Progenitor cell of endocrine pancreas (in vitro differentiated cells): ENCODE measurements at places on chromosomes 4 and X.

- no peaks in the 10 kb centered on the region for H3K36me3 ChIP-seq
- no peak overlapping the region for H3K4me3 ChIP-seq
- no peak for DNase-seq
- H3K27ac ChIP-seq = no peak overlapping the region
- H3K27me3 ChIP-seq = peaks cover 3% of the 10 kb centered on the region
Measured at GRCh38 chr4:151988591-151988990, 227.8 kb upstream of the GATB start.

- H3K4me1 ChIP-seq = no peaks in the 10 kb centered on the region
- no peak overlapping the region for H3K4me3 ChIP-seq
- H3K27me3 ChIP-seq = no peaks in the 10 kb centered on the region
- no peak for DNase-seq
- no peak overlapping the region for H3K27ac ChIP-seq
Measured at GRCh38 chrX:21721195-21721594, 36.7 kb downstream of the SMPX start.

GRCh38 chr4:14924812-14925344 lies 77.4 kb upstream of the CPEB2 start:
- H3K27me3 ChIP-seq = no peaks in the 10 kb centered on the region
- H3K27ac ChIP-seq = no peak overlapping the region
- H3K36me3 ChIP-seq = no peaks in the 10 kb centered on the region
- H3K4me3 ChIP-seq = no peak overlapping the region

DNA sequence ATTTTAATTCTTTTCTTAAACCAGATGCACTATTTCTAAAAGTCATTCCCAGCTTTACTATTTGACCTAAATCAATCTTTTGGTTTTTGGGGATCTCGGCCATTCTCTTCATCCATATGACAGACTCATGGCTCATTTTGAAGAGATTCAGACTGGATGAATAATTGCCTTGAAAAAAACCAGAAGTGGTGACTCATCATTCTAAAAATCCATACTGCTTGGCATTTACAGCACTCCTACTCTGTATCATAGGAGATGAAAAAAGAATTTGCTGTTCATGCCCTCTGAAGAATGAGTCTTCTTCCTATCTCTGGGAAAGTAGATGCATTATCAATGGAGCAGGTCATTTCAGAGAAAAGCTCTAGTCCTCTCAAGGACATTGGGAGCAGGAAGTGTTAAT lies 220.5 kb upstream of the RPS6KA3 start:
- no peak for DNase-seq
- no peaks in the 10 kb centered on the region for H3K27me3 ChIP-seq
- no peak overlapping the region for H3K4me3 ChIP-seq
- H3K27ac ChIP-seq = no peak overlapping the region
- H3K36me3 ChIP-seq = no peaks in the 10 kb centered on the region

- H3K27ac ChIP-seq = no peak overlapping the region
- no peak overlapping the region for H3K4me3 ChIP-seq
- H3K27me3 ChIP-seq = no peaks in the 10 kb centered on the region
- DNase-seq = no peak
Measured at GRCh38 chr4:17687237-17687857, 72.9 kb downstream of the MED28 start.

DNA sequence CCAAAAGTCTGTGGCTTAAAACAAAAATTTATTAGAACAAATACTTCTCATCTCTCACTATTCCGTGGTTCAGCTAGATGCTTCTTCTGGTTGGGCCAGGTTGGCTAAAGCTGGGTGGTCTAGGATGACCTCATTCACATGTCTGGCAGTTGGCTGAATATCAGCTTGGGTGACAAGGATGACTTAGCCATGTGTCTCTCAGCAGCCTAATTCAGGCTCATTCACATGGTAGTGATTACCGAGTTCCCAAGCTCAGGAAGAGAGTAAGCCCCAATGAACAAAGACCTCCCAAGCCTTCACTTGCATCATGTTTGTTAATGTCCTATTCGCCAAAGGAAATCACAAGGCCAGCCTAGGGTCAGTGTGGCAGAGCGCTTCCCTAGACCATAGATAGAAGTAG lies 119.4 kb downstream of the FANCB start:
- no peaks in the 10 kb centered on the region for H3K36me3 ChIP-seq
- DNase-seq = no peak
- H3K27me3 ChIP-seq = no peaks in the 10 kb centered on the region
- no peaks in the 10 kb centered on the region for H3K4me1 ChIP-seq
- H3K4me3 ChIP-seq = no peak overlapping the region
- H3K27ac ChIP-seq = no peak overlapping the region

GRCh38 chr4:161650812-161651211 lies 513.0 kb downstream of the FSTL5 start:
- no peak overlapping the region for H3K4me3 ChIP-seq
- H3K36me3 ChIP-seq = peaks cover 4% of the 10 kb centered on the region
- H3K27ac ChIP-seq = no peak overlapping the region
- DNase-seq = no peak
- H3K4me1 ChIP-seq = no peaks in the 10 kb centered on the region

DNA sequence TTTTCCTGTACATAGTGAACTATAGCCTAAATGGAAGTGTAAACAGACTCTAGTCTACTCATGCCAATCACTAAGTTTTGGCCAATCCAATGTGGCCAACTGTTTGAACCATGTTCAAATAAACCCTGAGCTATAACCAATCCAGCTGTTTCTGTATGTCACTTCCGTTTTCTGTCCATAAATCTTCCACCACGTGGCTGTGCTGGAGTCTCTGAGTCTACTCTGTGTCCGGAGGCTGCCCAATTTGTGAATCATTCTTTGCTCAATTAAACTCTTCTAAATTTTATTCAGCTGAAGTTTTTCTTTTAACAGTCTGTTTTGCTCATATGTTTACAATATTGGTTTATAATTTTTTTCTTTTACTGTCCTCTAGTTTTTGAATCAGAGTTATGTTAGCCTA lies 112.3 kb upstream of the BANK1 start:
- H3K27ac ChIP-seq = no peak overlapping the region
- no peaks in the 10 kb centered on the region for H3K27me3 ChIP-seq
- no peaks in the 10 kb centered on the region for H3K36me3 ChIP-seq
- no peaks in the 10 kb centered on the region for H3K4me1 ChIP-seq

- H3K4me3 ChIP-seq = no peak overlapping the region
- DNase-seq = no peak
- H3K36me3 ChIP-seq = no peaks in the 10 kb centered on the region
- H3K27ac ChIP-seq = no peak overlapping the region
Measured at GRCh38 chr4:152691761-152692160, 12.0 kb upstream of the TMEM154 start.
